ENCODE measurements at places on chromosomes 5 and 9.

GRCh38 chr5:7016999-7017747 is 303.9 kb downstream of the TENT4A start:
- no peak for DNase-seq

DNA sequence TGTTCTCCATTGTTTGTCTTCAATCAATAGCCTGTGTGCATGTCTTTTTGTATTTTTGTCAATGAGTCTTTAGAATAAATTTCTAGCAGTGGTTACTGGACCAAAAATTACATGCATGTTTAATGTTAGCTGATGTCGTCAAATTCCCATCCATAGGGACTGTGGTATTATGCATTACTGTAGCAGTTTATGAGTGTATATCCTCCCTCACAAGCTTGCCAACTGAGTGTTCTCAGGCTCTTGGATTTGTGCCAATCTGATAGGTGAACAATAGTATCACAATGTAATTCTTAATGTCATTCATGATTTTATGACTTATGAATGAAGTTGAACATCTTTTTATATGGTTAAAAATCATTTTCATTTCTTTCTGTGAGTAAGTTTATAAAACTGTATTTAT is 13.0 kb downstream of the SNX24 start:
- no peak for DNase-seq

DNA sequence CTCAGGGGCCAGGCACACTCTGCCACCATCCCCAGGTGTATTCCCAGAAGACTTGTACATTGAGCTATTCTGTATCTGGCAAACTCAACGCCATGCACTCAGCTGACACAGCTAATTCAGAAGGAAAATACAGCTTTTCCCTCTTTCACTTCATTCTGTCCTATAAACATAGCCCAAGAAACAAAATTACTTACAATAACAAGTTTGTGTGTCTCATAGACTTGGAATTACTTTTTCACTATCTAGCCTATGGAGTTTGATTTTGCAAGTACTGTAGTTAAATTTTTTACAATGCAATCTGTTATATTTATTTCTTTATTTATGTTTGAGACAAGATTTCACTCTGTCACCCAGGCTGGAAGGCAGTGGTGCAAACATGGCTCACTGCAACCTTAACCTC is 125.1 kb upstream of the KLF9 start:
- no peak for DNase-seq

DNA sequence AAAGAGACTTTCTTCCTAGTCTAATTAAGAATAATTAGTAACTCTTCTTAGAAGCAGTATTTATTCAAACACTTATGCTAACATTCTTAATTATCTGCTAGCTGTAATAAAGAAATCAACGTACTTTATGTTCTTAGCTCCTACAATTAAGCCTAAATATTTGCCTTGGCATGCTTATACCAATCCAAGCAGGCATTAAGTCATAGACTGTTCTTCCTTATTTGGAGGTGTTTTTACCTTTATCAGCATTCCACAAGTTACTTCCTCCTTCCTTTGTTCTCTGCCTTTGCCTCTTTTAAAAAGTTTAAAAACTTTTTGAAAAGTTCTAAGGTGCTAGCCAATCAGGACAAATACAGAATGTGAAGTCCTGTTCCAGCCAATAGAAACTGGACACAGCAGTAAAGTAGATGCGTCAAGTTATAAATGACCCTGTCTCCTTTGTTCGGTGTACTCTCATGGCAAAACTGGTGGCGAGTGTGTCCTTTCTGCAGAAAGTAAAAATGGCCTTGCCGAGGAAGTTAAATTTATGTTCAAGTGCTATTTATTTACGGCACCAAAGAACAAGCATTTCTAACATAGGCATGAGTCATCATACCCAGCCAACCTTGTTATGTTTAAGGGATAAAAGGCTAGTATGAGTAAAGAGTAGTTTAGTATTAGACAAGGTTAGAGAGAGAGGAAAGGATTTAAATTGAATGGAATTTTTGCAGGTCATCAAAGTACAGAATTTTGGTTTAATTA is 58.6 kb downstream of the GPBP1 start:
- DNase-seq = no peak

- DNase-seq = no peak
These were observed 688.3 kb downstream of the PRR16 start for GRCh38 chr5:121152411-121152810.

- no peak for DNase-seq
These were observed 916.6 kb downstream of the DNAH5 start for GRCh38 chr5:13027874-13028273.

- no peak for DNase-seq
These were observed 15.1 kb downstream of the PHF19 start for GRCh38 chr9:120861935-120862334.

DNA sequence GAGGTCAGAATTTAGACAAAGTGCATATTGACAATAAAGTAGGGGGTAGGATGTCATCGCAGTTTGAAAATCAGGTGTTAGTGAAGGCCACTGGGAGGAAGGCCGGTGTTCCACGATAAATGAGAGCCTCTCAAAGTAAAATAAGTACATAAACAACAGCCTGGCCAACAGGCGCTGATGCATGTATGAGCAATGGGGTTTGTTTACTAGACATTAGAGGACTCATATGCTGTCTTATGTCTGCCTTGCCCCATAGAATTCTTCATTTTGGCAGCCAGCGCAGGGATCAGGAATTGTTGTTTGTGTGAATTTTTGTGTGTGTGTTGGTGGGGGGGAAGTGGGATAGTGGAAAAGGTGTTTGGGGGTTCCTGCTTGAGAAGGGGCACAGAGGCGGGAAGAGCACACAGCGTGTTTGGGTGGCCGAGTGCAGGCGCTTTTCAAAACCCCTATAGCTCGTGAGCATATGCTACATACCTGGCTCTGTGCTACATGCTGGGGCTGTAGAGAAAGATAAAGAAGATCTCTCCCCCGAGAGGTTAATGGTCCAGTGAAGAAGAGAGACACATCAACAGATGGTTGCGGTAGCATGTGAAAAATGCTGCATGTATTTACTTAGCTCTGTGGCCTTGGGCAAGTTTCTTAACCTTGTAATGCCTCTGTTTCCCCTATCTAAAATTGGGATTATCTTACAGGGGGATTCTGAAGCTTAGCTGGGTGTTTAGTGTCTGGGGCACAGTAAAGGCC is 11.5 kb downstream of the SNX30 start:
- no peak for DNase-seq

- no peak for DNase-seq
These were observed 167.5 kb downstream of the CDK5RAP2 start for GRCh38 chr9:120412425-120412951.

- DNase-seq = no peak
These were observed 35.3 kb upstream of the SMARCA2 start for GRCh38 chr9:1979741-1980367.

DNA sequence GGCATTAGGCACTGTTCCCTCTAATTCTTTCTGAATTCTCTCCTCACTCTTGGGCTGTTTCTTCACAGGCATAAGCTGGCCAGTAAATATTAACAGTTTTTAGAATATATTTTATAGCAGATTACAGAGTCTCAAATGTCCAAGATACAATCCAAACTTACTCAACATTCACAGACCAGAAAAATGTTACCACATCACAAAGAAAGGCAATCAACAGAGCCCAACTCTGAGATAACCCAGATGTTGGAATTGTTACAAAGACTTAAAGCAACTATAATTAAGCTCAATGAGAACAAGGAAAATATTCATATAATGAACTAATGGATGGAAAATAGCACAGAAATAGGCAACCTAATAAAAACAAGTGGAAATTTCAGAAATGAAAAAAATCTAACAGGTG is 401.1 kb upstream of the RGMB start:
- no peak for DNase-seq

GRCh38 chr5:171597946-171598640 is 178.6 kb downstream of the FGF18 start:
- DNase-seq = no peak

DNA sequence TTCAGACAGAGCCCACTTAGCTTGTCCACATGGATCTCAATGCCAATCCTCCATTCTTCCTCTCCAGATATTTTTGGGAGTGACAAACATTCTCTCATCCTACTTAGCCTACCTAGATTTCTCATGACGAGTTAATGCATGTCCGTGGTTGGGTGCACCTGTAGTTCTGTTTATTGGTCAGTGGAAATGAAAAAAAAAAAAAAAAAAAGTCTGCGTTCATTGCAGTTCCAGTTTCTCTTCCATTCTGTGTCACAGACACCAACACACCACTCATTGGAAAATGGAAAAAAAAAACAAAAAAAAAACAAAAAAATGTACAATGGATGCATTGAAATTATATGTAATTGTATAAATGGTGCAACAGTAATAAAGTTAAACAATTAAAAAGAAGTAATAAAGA is 59.0 kb downstream of the BASP1 start:
- DNase-seq = no peak

GRCh38 chr5:54571462-54571861 is 53.9 kb downstream of the SNX18 start:
- no peak for DNase-seq

DNA sequence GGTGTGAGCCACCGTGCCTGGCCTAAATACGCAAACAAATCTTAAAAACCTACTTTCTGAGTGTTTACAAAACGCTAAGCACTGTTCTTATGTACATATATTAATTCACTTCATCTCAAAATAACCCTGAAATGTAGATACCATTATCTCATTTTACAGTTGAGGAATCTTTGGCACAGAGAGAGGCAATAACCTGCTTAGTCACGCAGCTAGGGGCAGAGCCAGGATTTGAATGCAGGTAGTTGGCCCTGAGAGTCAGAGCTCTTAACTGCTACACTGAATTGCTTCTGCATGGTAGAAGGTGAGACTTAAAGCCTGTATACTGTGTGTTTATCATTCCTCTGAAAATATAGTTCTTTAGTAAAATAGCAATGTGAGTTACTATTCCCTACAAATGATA is 21.9 kb downstream of the ARHGEF37 start:
- DNase-seq = no peak

DNA sequence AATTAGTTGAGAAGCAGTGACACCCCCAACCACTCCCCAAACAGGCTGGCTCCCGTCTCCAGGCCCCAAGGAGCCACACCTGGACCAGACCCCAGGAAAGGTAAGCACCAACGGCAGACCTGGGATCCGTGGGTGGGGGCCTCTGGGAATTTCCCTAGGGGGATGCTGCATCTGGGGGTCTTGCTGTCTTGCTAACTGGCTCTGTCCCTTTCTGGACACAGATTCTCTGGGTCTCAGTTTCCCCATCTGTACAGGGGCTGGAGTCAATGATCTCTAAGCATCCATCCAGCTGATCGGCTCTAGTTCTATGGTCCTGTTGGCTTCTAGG is 27.9 kb upstream of the IL17B start:
- no peak for DNase-seq

- DNase-seq = no peak
These were observed 550.0 kb downstream of the PTPRD start for GRCh38 chr9:10062629-10063395.

Measured in NCI-H460 (cell line).